ENCODE measurements at places on chromosomes 6 and 20. TPM values are rescaled to one million over a fixed set of nuclear protein-coding genes. Genes with fewer than 3 reads are reported as not detected.

GRCh38 chr6:127204281-127204680 is 62.4 kb upstream of the RNF146 start:
- no peaks in the 10 kb centered on the region for H3K36me3 ChIP-seq
- H3K4me1 ChIP-seq = no peaks in the 10 kb centered on the region
- no peak overlapping the region for H3K4me3 ChIP-seq
- no peak for DNase-seq

The BYSL gene
- 16.5 TPM for total RNA-seq

DNA sequence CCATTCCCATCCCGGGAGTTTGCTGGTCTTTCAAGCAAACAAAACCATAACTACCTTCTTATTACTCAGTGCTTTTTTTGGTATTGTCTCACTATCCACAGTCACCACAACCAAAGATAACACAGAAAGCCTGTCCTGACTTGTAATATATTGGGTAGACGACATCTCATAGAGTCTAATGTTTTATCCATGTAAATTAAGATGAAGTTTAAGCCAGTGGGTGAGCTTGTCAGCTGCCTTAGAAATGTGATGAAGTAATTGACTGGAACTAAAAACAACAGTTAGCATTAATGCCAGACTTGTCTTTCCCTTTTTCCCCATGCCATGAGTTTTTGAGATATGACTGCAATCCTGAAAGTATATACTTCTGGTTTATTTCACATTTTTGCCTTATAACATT is 282.7 kb upstream of the PRDM1 start:
- H3K27me3 ChIP-seq = no peaks in the 10 kb centered on the region
- no peak for DNase-seq
- no peaks in the 10 kb centered on the region for H3K4me1 ChIP-seq
- H3K27ac ChIP-seq = peak overlapping the region; percentile 62

DNA sequence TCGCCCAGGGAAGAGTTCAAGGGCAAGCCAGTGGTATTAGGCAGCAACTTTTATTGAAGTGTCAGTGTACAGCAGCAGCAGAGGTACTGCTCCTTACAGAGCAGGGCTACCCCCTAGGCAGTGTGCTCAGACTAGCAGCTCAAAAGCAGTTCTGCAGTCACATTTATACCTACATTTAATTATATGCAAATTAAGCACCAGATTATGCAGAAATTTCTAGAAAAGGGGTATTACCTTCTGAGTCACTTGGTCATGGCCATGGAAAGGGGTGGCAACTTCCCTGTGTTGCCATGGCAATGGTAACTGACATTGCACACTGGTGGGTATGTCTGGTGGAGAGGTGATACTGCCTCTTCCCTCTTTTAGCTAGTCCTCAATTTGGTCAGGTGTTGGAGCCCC is 2.1 kb upstream of the ZKSCAN4 start:
- no peak overlapping the region for H3K27ac ChIP-seq
- no peak for DNase-seq
- H3K36me3 ChIP-seq = no peaks in the 10 kb centered on the region
- H3K4me3 ChIP-seq = no peak overlapping the region

The PLA2G7 gene
- total RNA-seq = not detected

- no peak overlapping the region for H3K4me3 ChIP-seq
- no peak overlapping the region for H3K27ac ChIP-seq
- peaks cover 5% of the 10 kb centered on the region for H3K4me1 ChIP-seq
- no peaks in the 10 kb centered on the region for H3K27me3 ChIP-seq
- H3K36me3 ChIP-seq = no peaks in the 10 kb centered on the region
These were observed 518.9 kb upstream of the JARID2 start for GRCh38 chr6:14726816-14727493.

- no peak for DNase-seq
- H3K4me3 ChIP-seq = no peak overlapping the region
- no peaks in the 10 kb centered on the region for H3K4me1 ChIP-seq
- no peaks in the 10 kb centered on the region for H3K27me3 ChIP-seq
- H3K27ac ChIP-seq = no peak overlapping the region
- H3K36me3 ChIP-seq = no peaks in the 10 kb centered on the region
These were observed 25.6 kb upstream of the NOX3 start for GRCh38 chr6:155481215-155481614.

GRCh38 chr6:163667372-163668060 is 253.0 kb downstream of the QKI start:
- no peaks in the 10 kb centered on the region for H3K27me3 ChIP-seq
- no peaks in the 10 kb centered on the region for H3K36me3 ChIP-seq
- no peaks in the 10 kb centered on the region for H3K4me1 ChIP-seq
- no peak overlapping the region for H3K4me3 ChIP-seq

The SPEF1 gene
- 0.37 TPM for total RNA-seq

DNA sequence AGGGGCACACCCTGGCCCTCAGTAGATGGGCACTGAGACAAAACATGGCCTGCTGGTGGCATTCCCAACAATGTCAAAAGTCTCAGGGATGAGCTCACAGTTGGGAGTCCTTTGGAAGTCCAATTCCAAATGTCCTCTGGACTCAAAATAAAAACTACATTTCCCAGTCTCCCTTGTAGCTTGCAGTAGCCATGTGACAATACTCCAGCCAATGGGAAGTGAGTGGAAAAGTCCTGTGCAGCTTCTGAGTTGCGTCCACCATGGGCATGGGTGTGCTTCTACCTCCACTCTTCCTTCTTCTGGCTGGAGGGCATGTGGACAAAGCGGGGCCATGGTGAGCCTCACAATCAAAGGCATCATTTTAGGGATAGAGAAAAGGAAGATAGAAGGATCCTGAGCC is 5.8 kb upstream of the ADAM33 start:
- DNase-seq = peak; percentile 59
- peak overlapping the region; percentile 77 for H3K27ac ChIP-seq

- H3K4me3 ChIP-seq = no peak overlapping the region
- H3K27ac ChIP-seq = no peak overlapping the region
- no peaks in the 10 kb centered on the region for H3K36me3 ChIP-seq
- no peaks in the 10 kb centered on the region for H3K4me1 ChIP-seq
- DNase-seq = no peak
These were observed 42.0 kb upstream of the KCNQ5 start for GRCh38 chr6:72579865-72580264.

The CALHM4 gene
- total RNA-seq = not detected

DNA sequence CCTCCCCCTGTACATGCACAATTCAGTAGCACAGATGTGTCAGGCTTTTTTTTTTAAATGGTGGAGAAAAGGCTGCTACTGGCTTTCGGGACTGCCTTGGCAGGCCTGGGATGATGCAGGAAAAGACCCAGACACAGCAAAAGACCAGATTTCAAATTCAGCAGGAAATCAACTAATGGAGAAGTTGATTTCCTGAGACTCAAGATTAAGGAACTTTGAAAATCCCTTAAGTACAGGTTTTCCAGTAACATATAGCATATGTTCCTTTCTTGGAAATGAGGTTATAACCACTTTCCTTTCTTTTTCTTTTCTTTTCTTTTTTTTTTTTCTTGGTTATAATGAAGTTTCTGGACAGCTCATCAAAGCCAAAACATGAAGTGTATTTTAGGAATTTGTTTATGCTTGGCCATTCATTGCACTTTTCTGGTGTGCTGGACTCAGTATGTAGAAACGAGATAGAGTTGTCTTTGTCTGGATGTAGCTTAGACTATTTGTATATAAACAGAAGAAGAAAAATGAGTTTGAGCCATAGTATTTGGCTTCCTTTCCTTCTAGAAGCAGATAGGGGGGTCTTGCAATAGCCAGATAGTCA is 119.4 kb downstream of the SASH1 start:
- no peaks in the 10 kb centered on the region for H3K27me3 ChIP-seq

DNA sequence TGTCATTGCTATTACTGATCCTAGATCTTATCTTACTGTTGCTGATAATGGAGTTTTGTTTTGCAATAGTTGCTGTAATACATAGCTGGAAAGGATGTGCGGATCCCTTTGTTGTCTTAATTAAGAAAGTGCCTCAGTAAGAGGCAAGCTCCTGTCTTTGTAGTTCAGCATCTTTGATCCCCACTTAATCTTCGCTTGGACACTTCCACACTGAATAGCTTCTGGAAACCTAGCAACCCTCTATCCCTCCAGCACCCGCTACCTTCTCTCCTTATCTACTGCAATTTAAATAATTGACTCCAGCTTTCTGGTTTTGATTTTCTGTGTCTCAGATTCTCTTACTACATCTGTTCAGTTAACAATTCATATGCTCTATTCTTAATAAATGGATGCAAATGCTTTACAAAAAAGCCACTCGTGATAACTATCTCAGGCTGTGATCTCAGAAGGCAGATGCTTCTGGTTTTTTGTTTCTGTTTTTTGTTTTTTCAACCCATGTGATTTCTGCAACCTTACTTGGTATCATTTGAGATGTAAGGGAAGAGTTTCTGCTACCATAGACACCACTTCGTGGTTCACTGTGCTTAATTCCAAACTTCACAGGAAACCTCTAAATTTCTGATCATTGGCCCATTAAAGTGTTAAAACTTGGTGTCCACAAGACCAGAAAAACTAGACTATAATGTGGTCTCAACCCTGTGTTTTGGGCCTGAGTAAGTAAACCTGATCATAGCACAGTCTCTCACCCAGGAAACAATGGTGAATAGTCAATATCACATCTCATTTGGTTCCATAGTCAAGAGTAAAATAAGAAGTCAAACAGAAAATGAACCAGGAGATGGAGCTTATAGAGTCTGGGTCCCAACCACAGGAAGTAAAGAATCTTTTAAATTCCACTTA is 352.1 kb upstream of the SOX4 start:
- no peaks in the 10 kb centered on the region for H3K36me3 ChIP-seq
- DNase-seq = no peak
- H3K4me1 ChIP-seq = no peaks in the 10 kb centered on the region

Data from uterus (tissue), 4 donors.